Lung (tissue), 17 donors: ENCODE measurements at places on chromosomes 4 and X. TPM values are rescaled to one million over a fixed set of nuclear protein-coding genes. Genes with fewer than 3 reads are reported as not detected.
A peak's percentile ranks its signal among the peaks of the same experiment; 100 is the strongest.

- DNase-seq = no peak
Observed at GRCh38 chr4:80008351-80008750, 64.7 kb downstream of the ANTXR2 start.

DNA sequence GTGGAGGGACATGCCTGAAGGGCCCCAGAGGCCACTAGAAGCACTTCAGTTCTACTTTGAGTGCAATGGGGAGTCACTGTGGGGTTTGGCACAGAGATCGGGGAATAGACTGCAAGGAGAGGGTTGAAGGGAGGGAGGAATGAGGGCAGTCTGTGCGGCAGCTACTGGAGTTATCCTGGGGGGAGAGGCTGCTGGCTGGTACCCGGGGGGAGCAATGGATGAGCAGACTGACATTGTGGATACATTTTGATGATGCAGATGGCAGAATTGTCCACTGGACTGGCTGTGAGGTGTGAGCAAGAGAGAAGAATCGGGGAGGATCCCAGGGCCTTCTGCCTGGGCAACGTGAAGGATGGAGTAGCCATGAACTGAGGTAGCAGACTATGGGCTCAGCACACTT lies 2.8 kb upstream of the MAMLD1 start:
- DNase-seq = no peak

SLC25A43 gene
- polyA plus RNA-seq = 10.7 TPM

GRCh38 chrX:118153270-118153669 lies 36.7 kb upstream of the KLHL13 start:
- DNase-seq = peak; percentile 15
